ENCODE measurements at places on chromosomes 6 and 20. TPM values are rescaled to one million over a fixed set of nuclear protein-coding genes. Genes with fewer than 3 reads are reported as not detected.

Gene TNXB
- 0.55 TPM for polyA plus RNA-seq

Gene PMEPA1
- 5.9 TPM for polyA plus RNA-seq

Gene DUSP22
- 6.8 TPM for polyA plus RNA-seq

Gene HDGFL1
- not detected for polyA plus RNA-seq

Gene PRICKLE4
- polyA plus RNA-seq, result 3.9 TPM

Gene TRAPPC3L
- 0.03 TPM for polyA plus RNA-seq

Gene CDH26
- polyA plus RNA-seq, result 0.13 TPM
